ENCODE measurements at places on chromosomes 12 and 14.

DNA sequence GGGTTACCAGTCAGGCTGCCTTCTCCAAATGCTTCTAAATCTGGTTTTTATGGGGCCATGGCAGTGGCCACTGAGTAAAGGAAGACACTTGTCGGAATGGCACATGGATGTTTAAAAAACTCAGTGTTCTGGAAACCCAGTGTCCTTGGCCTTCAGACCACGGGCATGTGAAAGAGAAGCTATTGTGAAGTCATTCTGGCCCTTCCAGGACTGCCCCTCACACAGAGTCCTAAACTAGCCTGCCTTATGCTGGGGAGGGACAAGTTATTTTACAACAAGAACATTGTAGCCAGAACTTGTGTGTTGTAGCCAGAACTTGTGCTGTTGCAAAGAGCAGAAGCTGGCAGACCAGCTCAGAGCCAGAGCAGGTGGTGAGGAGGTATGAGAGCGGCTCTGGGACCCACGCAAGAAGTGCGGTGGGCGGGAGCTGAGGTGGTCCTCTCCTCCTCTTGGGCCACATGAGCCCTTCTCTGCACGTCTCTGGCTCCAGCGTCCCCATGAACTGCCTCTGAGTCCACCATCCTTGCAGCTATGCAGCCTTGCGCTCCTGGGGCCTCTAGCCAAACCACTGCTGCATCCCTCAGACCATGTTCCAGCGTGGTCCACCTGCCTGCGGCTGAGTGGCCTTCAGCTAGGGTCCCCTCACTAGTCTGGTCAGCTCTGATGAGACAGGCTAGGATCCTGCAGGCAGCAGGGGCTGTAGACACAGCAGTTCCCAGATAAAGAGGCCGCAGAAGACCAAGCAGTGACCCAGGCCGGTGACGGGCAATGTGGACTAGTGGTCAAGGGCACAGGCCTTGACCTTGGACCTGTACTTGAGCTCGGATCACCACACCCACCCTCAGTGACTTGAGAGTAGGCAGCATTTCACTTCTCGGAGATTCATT is 32.5 kb downstream of the MMAB start:
- no peak for DNase-seq

DNA sequence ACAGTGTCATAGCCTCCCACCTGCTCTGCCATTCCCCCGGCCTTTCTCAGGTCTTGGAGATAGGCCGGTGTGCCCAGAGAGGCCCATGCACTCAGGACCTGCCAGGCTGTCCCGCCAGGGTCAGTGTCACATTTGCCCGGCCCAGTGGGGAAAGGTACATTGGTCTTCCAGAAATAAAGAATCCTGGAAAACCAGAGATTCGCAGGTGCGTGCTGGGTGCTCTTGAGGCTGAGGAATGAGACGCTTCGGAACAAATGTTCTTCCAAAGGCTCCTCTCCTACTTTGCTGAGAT is 205.8 kb upstream of the RTL1 start:
- no peak for DNase-seq

- DNase-seq = no peak
Measured at GRCh38 chr14:98953551-98954348, 318.2 kb downstream of the BCL11B start.

- DNase-seq = peak; percentile 96
Measured at GRCh38 chr12:79983986-79984620, 49.2 kb upstream of the PPP1R12A start.

- no peak for DNase-seq
Measured at GRCh38 chr12:6321905-6322304, 11.4 kb downstream of the PLEKHG6 start.

- no peak for DNase-seq
Measured at GRCh38 chr12:15020156-15020555, 47.3 kb downstream of the PDE6H start.

- no peak for DNase-seq
Measured at GRCh38 chr12:57209916-57210315, 6.7 kb upstream of the NXPH4 start.
